ENCODE measurements at places on chromosomes 2 and 18. TPM values are rescaled to one million over a fixed set of nuclear protein-coding genes. Genes with fewer than 3 reads are reported as not detected.

GALR1 gene
- total RNA-seq, result not detected

IL18R1 gene
- 5.3 TPM for total RNA-seq

RESP18 gene
- not detected for total RNA-seq

MARS2 gene
- total RNA-seq, result 4.4 TPM

BCL11A gene
- total RNA-seq, result 6.1 TPM

ICA1L gene
- total RNA-seq, result 3.6 TPM

STARD6 gene
- not detected for total RNA-seq

SERPINB2 gene
- 33.7 TPM for total RNA-seq

TEX44 gene
- not detected for total RNA-seq

C2orf42 gene
- 8.4 TPM for total RNA-seq

All from glomerular endothelial cell (primary cell).